ENCODE measurements at places on chromosomes 13 and 19.

GRCh38 chr13:100493418-100493817 lies 95.2 kb downstream of the GGACT start:
- DNase-seq: no peak

- no peak for DNase-seq
These were observed 62.0 kb downstream of the MICU2 start for GRCh38 chr13:21541980-21542379.

GRCh38 chr13:31114641-31115040 lies 47.1 kb downstream of the HSPH1 start:
- DNase-seq: no peak

- no peak for DNase-seq
These were observed 4.7 kb upstream of the SIGLEC14 start for GRCh38 chr19:51651216-51651846.

GRCh38 chr19:13856497-13856896 lies 20.4 kb upstream of the NANOS3 start:
- no peak for DNase-seq

GRCh38 chr13:40440990-40441820 lies 225.2 kb downstream of the FOXO1 start:
- no peak for DNase-seq

DNA sequence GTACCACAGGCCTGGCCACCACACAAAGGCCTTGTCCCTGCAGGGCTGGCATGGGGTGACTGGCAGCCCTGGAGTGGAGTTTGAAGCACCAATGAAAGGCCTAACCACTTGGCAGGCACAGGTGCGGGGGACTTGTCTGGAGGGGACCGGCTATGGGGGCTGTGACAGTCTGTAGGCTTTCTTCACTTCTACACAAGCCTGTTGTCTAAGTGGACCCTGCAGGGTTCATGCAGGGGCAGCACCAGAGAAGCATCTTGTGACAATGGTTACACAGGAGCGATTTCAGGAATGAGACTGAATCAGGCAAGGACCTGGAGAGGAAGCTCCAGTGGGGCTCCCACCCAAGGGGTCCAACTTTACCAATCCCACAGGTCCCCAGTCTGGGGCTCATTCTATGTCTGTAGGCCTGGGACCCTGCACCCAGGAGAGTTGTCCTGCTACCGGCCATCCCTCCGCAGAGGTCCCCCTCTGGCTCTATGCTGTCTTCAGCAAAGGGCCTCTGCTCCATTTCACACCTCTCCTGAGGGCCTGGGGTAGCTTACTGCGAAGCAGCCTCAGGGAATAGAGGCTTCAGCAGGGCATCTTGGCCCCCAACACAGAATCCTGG lies 2.3 kb upstream of the ZNF837 start:
- no peak for DNase-seq

DNA sequence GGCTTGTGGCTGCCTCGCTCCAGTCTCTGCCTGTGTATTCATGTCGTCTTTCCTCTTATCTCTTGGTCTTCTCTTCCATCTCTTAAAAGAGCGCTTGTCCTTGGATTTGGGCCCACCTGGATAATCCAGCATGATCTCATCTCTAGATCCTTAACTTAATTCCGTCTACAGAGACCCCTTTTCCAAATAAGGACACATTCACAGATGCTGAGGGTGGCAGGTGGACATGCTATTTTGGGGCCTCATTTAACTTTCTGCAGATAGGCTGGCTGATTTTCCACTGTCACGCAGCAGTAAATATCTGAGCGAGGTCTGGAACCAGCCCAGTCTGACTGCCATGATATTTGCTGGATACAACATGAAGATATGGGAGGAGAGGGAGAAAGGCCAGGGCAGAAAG lies 41.5 kb upstream of the TSHZ3 start:
- DNase-seq: no peak

DNA sequence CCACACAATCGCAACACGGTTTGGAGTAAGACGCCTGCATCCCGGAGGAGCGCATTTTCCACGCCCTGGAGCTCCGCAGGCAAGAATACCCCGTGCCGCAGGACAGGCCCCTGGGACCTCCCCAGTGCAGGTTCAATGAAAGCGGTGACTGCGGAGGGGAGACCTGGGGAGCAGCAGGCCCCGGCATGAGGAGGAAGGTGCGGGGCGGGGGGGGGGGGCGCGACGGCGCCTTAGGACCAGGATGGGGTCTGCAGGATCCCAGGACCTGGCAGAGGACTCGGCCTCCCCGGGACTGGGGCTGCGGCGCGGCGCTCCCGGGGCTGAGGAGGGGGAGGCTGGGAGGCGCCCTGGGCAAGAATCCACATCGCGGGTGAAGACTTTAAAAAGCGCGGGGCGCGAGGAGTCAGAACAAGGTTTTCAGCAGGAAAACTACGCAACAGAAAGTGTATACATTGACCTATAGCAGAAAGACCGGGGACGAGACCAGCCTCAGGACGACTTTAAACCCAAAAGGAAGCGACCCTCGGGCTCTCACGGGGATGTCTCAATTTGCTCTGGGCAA lies 432 bp downstream of the ZNF611 start:
- DNase-seq: no peak

DNA sequence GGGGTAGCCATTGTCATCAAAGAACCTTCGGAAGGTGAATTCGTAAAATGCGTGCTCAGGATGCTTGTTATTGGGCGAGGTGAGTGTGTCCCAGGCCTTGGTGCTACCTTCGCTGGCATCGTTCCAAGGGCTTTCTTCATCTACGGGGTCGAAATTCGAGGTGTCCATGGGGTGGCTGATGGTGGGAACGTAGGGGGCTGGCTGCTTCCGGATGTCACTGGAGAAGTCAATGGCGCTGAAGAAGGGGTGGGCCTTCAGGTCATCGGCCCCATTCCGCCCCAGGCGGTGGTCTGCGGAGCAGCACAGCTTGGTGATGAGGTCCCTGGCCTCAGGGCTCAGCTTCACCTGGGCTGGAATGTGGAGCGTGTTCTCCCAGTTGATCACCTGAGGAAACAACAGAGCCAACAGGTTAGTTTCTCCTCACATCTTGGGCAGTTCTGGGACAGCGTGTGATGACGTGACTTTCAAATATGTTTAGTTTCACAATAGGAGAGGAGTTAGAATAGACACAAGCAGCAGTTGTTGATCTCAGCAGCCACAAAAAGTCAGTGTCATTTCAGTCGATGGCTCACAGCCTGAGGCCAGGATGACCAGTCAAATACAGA lies 72.5 kb upstream of the XPO4 start:
- no peak for DNase-seq

DNA sequence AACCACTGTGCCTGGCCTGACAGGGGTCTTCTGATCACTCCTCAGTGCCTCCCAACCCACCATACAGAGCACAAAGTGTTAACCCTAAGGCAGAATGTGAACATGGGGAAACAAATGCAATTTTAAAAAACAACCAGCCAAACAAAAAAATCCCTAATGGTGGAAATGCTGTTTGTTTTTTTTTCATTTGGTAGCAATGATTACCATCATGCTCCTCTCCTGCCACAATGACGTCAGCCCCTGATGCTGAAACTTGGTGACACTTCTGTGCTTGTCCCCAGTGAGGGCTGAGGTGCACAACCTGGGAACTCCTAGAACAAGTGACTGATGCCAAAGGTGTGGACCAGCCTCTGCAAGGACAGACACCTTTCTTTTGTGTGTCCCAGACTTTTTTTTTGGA lies 4.0 kb upstream of the TSPAN16 start:
- DNase-seq: no peak

- no peak for DNase-seq
These were observed 7.0 kb upstream of the MYH14 start for GRCh38 chr19:50196322-50196932.

GRCh38 chr19:20565321-20566018 lies at the start of gene ZNF737:
ZNF737 (minus strand) TSS chr19:20565781; CDS start chr19:20565640, 141 bp downstream.
- peak; percentile 69 for DNase-seq

GRCh38 chr13:114022309-114022669 lies 48.4 kb upstream of the C13orf46 start:
- no peak for DNase-seq

- DNase-seq: no peak
These were observed 108.4 kb upstream of the NBEA start for GRCh38 chr13:34833562-34834182.

DNA sequence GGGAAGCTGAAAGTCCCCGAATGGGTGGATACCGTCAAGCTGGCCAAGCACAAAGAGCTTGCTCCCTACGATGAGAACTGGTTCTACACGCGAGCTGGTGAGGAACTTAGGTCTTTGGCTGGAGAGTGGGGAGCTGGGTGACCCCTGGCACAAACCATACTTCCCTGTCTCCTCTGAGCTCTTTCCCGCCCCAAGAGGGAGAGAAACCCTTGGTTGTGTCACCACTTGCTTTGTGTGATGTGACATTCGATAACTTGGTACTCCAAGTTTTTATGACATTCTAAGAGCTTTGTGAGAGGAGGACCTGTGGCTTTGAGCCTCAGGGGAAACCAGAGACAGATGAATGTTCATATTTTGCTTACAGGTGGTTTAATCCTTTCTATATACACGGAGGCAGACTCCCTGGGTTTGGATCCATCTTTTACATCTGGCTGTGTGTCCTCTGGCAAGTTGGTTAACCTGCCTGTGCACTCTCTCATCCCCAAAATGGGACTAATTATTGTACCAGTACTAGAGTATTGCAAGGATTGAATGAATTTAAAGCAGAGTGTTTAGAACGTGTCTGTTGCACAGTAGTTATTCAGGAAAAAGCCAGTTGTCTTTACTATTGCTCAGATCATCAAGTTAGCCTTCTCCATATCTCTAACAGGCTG lies 1.2 kb downstream of the RPS19 start:
- DNase-seq: no peak

- DNase-seq: peak; percentile 73
These were observed 91.6 kb downstream of the GNG7 start for GRCh38 chr19:2610637-2611482.

- no peak for DNase-seq
These were observed 370.3 kb downstream of the GPC5 start for GRCh38 chr13:91768746-91769145.

GRCh38 chr19:434152-434960 lies 25.4 kb upstream of the C2CD4C start:
- no peak for DNase-seq

GRCh38 chr19:33226550-33227241 lies 1.0 kb upstream of the SLC7A10 start:
- no peak for DNase-seq

GRCh38 chr13:95463531-95463930 lies 89.0 kb upstream of the CLDN10 start:
- DNase-seq: no peak

All from T-helper 2 cell (primary cell).